AG04449 (cell line): ENCODE measurements at places on chromosomes 16 and 17.

GRCh38 chr17:21252796-21253645 lies at the start of gene NATD1:
Gene NATD1, minus strand, starts transcription at chr17:21253410. Its CDS starts 146 bp downstream, at chr17:21253264.
- DNase-seq = no peak

DNA sequence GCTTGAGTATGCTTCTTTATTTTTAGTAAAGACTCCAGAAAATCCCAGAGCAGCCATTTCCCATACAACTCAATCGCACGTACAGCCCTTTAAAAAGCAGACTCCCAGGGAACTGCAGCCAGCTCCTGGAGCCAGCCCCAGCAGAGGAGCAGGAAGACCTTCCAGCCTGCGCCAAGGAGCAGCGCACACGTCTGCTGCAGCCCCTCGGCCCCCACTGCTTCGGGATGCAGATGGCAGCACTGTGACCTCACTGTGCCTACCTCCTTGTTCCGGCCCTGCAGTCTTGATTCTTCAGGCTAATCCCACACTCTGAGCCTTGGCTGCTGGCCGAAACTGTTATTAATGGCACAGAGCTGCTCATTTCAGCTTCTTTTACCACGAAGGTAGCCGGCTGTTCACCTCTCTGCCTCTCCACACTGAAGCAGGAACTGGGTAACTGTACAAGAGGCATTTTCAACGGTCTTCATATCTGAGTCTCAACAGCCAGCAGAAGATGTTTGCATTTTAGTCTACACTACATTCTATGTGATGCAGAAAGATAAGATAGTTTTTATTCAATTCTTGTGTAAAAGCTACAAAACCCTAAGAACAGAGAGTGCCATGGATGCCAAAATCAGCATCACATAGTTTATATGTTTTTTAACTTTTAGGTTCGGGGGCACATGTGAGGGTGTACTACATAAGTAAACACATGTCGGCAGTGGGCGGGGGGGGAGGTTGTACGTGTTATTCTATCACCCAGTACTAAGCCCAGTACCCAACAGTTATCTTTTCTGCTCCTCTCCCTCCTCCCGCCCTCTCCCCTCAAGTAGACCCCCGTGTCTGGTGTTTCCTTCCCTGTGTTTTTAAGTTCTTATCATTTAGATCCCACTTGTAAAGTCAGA lies 130.9 kb downstream of the ANKRD11 start:
- DNase-seq = no peak

DNA sequence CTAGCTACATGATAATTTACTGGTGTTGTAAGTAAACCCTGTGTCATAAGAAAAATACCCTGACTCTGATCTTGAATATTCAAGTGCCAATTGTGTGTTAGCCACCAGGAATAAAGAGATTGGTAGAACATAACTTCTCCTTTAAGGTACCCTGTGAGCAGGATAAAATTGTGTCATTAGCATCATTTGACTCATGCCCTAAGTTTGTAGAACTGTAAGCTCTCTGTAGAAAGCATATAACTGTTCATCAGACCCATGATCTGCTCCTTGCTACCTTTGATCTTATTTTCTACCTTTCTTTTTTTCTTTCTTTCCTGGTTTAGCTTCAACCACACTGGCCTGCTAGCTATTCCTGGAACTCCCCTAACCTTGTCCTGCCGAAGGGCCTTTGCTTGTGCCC lies 35.8 kb downstream of the PTRH2 start:
- DNase-seq = no peak

DNA sequence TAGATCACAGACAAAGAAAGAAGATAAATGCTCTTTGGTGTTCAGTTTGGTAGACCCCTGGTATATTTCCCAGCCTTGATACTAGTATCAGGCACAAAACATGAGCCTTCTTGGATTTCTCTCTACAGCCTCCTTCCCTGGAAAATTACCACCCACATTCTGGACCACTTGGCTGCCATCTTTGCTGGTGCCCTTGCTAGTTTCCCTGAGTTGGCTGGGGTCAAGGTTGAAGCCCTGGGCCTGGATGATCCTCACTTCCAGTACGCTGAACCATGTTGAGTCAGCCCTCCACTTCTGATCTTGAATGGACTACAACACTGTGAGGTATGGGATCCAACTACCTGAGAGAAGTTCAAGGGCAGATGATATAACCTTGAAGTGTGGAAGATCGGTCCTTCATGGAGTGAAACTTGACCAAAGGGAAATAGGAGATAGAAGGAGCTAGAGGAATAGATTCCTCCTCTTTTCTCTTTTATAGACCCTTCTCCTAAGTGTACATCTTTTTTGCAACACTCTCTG lies 501.4 kb downstream of the TMEM114 start:
- DNase-seq = no peak

DNA sequence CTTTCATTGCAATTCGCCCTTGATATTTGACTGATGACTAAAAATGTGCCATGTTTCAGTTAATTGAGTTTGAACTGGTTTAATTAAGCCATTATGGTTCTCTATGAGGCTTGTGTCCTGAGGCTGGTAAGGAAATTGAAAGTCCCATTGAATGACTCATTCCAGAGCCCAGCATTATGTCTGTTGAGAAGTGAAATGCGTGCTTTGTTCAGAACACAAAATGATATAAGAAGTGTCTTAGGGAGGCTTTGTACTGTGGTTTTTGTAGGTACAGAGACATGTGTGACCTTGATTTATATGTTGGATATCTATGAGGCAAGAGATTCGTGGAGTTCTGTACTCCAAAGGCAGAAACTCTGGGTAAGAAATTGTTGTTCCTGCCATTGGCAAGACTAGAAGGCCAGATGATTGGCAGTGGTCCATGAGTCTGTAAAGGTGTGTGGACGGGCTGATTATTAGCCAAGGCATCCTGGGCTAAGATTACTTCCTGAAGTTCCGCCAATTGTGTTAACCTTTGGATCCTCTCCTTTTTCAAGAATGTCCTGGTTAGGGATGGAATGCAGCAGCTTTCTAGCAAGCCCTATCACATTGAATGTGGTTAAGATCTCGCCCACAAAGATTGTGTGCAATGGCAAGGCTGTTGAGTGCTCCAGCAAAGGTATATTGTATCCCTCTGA lies 103.7 kb downstream of the NPIPB5 start:
- no peak for DNase-seq

GRCh38 chr17:59435238-59435637 lies 103.8 kb downstream of the YPEL2 start:
- DNase-seq = no peak

DNA sequence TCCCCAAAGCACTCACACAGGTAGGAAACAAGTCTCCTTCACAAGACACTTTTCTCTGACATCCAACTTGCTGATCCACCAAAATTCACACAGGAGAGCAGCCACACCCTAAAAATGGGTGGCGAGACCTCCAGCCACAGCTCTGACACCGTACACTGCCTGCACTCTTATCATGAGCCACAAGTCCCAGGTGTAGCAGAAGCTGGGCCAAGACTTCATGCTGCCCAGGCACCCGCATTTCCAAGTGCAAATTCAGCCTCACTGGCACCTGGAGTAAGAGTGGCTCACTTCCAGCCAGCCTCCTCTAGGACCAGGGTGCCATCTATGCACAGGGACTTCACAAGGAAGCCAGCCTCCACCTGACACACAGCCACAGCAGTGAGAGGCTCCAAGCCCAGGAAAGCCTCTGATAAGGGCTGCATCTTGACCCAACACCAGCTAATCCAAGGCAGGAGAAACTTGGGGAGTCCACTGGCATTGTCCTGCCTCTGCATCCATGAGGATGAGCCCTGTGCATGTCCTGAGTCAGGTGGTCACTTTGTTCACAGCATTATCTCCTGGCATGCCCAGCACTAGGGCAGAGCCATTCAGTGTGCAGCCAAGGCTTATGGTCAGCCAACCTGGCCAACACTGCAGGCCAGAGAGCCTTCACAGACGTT lies 2.6 kb upstream of the ZNF768 start:
- DNase-seq = no peak

DNA sequence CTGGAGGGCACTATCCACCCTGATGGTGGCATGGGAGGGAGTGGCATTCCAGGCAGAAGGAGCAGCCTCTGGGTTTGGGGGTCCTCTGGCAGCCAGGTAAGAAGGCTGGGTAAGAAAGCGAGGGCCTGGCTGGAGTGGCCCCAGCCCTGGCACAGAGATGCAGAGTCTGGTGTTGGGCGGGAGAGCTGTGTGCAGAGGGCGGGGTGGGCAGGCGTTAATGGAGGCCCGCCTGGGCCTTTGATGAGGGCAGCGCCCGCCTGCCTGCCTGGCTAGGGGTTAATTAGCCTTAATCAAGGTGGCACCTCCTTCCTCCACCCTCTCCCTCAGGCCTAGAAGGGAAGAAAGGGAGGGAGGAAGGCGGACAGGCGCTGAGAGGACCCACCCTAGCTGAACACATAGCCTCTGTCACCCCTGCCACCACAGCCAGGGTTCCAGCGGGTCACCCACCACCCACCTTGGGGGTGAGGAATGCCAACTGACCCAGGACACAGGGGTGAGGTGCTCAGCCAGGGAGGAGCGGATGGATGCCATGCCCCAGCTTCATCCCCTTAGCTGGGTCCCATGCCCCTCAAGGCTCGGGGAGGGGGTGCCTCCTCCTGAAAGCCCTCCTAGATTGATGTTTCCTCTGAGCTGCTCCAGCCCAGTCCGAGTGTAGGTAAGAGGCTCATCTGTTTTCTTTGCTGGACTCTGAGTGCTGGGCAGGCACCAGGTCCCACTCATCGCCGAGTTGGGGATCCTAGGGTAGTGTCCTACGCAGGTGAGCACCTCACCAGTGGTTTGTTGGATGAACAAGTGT lies 13.4 kb upstream of the FAM83G start:
- no peak for DNase-seq

- no peak for DNase-seq
Measured at GRCh38 chr16:24027466-24027865, 191.7 kb downstream of the PRKCB start.

- no peak for DNase-seq
Measured at GRCh38 chr17:61376931-61377838, 22.5 kb upstream of the TBX2 start.

DNA sequence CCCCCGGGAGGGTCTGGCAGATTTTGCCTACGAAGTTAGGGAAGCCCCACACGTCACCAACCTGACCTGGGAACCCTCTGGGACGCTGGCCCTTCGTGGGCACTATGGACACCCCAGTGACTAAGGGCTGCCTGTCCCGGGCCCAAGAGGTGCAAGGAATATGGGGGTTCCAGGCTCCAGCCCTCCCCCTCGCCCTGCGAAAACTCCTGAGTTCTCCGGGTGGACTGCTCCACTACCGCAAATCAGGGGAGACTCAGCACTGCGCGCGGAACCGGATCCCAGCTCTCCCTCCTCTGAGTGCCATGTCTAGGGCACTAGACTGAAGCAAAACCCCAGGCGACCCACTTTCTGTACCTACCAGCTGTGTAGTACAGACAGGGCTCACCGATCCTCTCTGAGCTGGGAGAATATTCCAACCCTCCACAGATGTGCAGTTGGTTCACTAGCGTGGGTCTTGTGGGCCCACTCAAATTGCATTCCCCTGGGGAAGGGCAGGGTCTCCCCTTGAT lies at the start of gene ARL5C:
ARL5C (minus strand) TSS at position 321 of the 509 bp plus-strand sequence. CDS start 401 bp downstream, outside the sequence.
- DNase-seq = no peak

DNA sequence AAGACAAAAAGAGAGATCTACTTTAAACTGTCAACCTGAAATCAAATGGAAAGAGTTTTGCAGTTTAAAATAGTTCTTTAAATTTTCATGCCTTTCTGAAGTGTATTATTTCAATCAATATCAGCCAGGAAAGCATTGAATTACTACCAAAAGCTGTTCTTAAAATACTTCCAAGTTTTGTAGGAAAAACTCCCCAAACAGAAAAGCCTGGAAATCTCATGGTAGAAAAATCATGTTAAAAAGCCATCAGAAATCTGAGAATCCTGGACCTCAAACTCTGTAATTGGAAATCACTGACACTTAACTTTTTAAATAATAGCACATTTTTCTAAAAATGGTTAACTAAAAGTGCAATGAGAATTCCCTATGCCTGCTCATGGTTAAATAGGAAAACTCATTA lies 63.3 kb upstream of the CNTNAP4 start:
- no peak for DNase-seq

DNA sequence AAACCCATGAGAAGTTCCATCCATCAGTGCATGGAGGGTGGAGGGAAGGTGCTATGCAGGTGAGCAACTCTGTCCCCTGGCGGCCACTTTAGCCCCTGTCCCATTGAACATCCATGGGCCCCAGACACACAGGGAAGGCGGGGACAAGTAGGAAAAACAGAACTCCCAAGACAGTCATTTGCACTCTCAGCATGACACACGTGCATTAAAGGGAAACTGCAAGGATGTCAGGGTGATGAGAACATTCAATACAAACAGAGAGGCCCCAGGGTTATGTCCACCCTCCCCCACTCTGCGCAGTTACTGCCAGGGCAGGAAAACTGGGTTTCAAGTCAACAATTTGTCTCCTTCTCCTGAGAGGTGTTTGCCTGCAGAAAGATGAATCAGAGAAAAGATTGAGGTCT lies 44.0 kb upstream of the AKTIP start:
- DNase-seq = no peak

- DNase-seq = no peak
Measured at GRCh38 chr17:27355419-27355818, 61.5 kb downstream of the WSB1 start.

GRCh38 chr16:72044825-72045359 lies 9.4 kb upstream of the HP start:
- DNase-seq = no peak

DNA sequence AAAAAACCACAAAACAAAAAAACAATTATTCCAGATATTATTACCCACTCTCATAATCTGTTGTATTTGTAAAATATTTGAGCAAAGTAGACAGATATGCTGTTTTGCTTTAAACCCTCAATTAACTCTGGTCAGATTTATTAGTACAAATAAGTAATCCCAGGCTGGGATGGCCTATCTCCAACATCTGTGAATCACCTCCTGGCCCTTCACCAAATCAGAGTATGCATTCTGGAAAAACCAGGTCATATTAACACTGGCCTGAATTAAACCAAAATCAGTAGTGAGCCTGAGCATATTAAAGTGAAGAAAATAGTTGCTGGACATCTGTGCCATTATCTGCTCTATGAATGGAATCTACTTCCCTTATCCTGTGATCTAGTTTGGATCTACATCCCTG lies 41.0 kb downstream of the STAT3 start:
- no peak for DNase-seq

DNA sequence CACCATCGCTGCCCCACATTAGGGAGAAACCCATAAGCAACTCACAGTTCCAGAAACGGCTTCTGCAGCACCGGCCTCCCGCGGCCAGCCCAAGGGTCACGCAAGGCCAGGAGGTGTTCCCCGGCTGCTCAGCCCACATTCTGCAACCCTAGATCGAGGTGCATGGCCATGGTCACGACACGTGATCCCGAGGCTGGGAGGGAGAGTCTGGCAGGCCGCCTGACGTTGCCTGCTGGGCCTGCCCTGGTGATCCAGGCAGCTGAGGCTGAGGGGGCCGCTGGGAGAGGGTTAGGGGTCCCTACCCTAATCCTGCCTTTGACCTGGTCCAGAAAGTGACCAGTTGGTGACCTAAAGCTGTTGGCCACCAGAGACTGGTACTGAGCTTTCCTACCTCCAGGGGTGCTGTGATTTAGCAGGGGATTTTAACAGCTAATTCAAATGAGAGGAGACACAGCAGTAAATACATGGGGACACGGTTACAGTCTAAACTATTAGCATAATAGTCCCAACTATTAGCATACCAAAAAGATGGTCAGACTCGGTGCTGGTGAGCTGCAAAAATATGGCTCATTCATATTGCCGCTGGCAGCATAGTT lies 97.4 kb upstream of the CIBAR2 start:
- DNase-seq = no peak
